Breast epithelium (tissue), 4 donors: ENCODE measurements at places on chromosomes 1 and 21. TPM values are rescaled to one million over a fixed set of nuclear protein-coding genes. Genes with fewer than 3 reads are reported as not detected.
A peak's percentile ranks its signal among the peaks of the same experiment; 100 is the strongest.

DNA sequence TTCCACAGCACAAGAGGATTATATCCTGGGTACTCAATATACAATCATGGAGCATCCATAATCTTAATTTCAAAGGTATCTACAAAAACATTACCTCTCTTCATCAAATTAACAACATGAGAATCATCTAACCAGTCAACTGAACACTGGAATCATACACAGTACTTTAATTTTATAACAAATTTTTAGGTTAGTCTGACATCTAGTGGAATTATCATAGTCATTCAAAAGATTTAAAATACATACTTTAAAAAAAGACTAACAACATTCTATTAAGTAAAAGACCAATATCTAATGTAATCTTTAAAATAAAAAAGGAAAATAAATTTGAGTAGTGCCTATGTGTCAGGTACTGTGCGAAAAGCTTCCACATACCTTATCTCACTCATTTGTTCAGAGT is 16.8 kb upstream of the SH3GLB1 start:
- DNase-seq = no peak

DNA sequence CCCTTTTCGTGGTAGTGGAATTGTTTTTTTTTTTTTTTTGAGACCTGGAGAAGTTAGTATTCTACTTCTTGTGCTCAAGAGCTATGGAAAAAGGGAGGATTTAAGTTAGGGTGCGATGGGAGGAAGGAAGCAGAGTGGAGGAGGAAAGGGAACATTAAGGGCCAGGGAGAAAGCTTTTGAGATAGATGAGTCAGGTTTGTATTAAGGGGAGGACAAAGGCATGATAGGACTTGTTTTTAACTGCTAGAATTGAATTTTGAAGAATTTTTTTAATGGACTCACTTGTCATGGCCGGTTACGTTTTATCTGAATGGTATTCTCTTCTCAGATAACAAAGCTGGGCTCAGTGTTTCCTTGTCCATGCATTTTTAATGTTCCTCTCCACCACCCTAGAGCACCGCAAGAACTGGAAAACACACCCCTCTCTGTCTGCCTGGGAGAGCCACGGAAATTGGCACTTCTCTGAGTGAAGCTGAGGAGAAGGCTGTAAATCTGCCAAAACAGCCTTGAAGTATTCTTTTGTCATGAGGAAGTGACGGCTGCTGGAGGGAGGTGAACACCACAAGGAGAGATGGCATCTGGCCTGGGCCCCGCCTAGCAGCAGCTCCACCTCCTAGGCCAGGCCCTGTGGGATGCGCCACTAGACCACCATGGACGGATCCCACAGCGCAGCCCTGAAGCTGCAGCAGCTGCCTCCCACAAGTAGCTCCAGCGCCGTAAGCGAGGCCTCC is 3.5 kb downstream of the NIPAL3 start:
- DNase-seq = peak; percentile 80

GRCh38 chr1:150476754-150477153 is 10.5 kb upstream of the TARS2 start:
- no peak for DNase-seq

- no peak for DNase-seq
Measured at GRCh38 chr1:29462096-29462495, 225.8 kb downstream of the PTPRU start.

DNA sequence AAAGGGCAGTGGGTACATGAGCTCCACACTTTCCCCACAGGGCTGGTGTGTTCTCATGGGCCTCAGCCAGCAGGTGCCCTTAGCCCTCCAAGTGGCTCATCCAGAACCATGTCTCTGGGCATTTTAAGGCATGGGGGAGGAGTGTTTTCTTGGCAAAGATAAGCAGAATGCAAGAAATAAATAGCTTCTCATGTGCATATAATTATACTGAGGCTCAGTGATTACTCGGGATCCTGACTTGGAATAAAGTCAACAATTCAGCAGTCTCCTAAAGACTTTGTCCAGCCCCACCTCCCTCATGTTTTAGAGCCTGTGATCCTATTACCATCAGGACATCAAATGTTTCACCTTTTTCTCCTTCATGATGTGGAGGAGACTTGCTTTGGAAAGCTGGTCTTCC is 92.7 kb upstream of the COG2 start:
- no peak for DNase-seq

- DNase-seq = no peak
Measured at GRCh38 chr1:1622788-1623094, 7.4 kb downstream of the MIB2 start.

DNA sequence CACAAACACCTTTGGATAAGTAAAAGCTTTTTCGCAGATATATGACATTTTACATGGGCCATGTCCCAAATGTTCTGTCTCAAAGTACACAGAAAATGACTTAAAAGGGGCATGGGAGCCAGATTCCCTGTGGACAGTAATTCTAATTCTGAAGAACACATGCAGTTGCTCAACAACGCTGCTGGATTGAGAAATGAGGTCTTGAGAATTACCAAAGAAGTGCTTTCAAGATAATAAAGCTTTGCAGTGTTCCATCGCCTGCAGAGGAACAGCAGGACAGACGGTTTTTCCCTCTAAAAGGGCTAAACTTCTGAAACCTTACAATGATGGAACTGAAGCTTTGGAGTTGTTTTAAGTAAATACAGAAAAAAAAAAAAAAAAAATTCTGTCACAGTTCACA is 55.3 kb upstream of the HSPA13 start:
- DNase-seq = no peak

DNA sequence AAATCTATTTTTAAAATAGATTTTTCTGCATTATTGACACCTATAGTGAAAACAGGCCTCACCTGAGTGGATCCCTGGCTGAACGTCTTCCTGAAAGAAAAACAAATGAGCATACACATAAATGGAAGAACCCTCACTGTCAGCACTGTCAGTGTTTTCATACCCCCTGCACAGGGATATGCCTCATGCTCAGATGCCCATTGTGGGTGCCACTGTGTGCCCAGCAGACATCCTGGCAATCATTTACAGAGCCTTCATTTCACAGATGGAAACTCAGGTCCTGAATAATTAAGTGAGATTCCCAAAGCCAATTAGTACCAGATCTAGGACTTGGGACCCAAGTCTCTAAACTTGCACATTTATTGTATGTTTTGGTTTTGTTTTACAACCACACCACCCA is 19.9 kb downstream of the FCRL1 start:
- DNase-seq = no peak

DNA sequence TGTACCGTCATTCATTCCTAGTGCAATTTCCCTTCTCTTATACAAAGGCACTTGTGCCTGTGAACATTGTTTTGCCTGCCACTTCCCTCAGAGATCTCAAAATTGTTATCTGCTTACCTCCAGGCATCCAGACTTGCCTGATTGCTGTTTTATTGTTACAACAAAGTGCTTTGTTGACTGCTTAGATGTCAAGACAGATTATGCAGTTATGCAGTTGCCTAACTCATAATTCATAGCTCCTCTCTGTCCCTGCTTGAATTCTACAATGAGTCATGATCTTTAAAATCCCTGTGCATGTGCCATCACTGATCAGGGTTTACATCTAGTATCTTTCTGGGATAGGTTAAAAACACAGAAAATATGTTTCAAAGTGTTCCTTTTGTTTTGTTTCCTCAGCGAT is 24.5 kb downstream of the CXADR start:
- DNase-seq = no peak

GRCh38 chr1:58780836-58781452 is 2.9 kb downstream of the JUN start:
- no peak for DNase-seq

DNA sequence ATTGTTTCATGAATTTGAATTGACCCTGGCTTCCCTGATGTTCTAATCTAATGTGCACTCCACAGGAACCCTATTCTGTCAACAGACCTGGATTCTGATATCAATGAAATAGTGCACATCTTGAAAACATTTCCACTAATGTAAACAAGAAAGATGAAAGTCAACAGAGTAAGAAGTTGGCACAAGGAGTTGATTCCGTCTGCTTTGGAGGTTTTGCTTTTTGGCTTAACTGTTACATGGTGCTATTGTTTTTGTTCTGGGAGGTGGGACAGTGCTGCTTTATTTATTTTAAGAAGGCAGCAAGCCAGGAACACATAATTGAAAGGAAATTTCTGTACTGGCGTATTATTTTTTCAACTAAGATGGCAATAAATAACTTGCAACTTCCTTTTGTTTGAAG is 73.3 kb downstream of the LEPR start:
- no peak for DNase-seq

DNA sequence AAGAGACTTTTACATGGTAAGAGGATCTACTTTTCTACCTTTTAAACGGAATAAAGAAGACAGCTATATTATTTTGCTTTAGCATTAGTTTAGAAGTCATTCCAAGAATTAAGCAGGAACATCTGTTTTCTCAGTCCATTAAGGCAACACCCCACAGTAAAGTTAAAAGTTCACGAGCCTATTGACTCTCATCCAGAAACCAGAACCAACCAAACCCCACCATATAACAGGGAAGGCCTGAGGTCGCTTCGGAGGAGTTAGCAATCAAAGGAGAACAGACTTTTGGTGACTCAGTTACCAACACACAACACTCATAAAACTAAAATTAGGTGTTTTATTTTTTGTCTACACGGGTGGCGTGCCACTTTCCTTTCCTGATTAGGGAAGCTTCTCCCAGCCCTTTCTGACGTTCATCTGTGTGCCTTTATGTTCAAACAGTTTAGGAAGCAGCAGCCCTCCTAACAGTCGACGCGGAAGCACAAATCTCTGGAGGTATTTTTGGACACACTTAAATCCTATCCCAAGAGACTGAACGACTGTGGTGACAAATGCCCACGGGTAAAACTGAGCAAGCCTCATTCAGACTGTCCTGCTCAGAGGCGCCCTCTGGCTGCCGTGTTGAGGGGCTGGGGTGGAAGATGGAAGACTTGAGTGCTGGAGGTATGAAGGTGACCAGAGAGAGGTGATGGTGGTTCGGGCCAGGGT is 8.6 kb upstream of the PLA2G2C start:
- DNase-seq = peak; percentile 45

GRCh38 chr1:192967901-192968300 is 91.3 kb downstream of the UCHL5 start:
- no peak for DNase-seq

DNA sequence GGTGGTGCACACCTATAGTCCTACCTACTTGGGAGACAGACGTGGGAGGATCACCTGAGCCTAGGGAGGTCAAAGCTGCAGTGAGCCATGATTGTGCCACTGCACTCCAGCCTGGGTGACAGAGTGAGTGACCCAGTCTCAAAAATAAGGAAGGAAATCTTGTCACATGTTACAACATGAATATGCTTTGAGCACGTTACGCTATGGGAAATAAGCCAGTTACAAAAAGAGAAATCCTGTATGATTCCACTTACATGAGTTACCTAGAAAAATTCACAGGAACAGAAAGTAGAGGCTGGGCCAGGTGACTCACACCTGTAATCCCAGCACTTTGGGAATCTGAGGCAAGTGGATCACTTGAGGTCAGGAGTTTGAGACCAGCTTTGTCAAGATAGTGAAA is 6.7 kb upstream of the PADI6 start:
- no peak for DNase-seq

- no peak for DNase-seq
Measured at GRCh38 chr1:215119719-215120365, 37.3 kb downstream of the KCNK2 start.

DNA sequence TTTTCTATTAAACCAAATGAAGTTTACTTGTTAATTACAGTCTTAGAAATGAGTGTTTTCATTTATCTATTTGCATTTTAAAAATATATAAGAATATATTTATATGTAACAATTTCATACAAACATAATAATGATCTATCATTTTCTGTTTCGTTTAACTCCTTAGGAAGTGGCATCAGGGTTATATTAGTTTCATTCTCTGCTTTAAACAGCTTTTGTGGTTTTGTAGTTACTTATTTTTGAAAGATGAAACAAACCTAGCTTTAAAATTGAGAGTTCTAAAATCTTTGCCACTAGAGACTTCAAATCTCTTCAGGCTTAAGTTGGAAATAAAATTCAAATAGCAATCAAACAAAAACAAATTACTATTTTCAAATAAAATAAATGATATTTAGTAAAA is 2110.6 kb downstream of the MRPL39 start:
- no peak for DNase-seq

DNA sequence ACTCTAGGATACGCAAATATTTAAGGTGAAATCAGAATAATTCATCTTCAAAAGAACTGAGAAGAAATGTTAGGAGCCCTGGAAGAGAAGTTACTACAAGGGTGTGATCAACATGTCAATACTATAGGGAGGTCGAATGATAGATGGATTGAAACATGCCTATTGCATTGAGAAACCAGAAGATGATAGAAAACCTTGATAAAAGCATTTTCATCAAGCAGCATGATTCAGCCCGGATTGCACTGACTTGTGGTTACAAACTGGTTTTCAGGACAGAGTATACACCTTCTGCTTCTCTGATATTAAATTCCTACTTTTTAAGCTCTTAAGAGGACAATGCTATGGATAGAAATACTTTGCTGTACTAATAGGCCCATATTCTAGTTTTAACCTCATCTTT is 164.2 kb downstream of the FMN2 start:
- DNase-seq = no peak

GRCh38 chr1:17673329-17674072 is 81.6 kb upstream of the ACTL8 start:
- no peak for DNase-seq

DNA sequence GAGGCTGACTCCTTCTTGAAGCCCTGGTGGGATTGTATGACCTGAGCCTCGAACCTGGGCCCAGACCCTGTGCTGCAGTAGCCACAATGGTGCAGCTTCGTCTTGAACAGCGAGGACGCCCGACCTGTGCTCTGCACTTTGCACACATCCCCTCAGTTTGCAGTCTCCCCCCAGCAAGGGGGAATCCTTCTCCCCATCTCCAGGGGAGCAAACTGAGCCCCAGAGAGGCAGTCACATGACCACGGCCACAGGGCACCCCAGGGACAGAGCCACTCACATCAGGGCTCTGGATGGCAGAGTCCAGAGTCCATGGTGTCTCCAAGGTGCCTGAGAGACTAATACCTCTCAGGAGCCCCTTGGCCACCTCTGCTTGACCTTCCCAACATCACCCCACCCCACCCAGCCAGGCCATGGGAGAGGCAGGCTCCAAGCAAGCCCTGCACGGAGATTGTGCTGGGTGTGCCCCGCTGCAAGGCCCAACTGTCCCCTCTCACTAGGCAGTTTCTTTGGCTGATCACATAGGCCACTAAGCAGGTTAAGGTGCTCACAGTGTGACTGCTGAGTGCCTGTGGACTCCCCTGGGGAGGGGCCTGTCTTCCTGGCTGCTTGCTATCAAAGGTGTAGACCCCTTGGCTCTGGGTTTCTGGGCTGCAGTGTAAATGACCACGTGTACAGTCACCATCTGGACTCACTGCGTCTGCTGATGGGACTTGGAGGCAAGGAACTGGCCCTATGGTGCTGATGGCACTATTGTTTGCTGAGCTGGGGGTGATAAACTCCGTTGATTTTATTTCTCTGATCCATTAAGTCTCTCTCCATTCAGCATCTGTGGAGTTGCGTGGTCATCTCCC is 398.1 kb downstream of the MATN1 start:
- DNase-seq = no peak

The REN gene
- total RNA-seq = not detected

The LCE3D gene
- total RNA-seq = not detected

The PPIAL4G gene
- not detected for total RNA-seq

The C1orf141 gene
- not detected for total RNA-seq

The KRTAP13-2 gene
- total RNA-seq = not detected

The GORAB gene
- total RNA-seq = 14.1 TPM

The SH2D1B gene
- not detected for total RNA-seq

The PGLYRP3 gene
- total RNA-seq = not detected

The FCRL3 gene
- not detected for total RNA-seq

The ATXN7L2 gene
- total RNA-seq = 2.9 TPM
